T-helper 2 cell treated with Interferon-gamma antibody and Interleukin-4, amounts not matched to agents 100 ng/mL and 5 ng/mL, for 36 hours (primary cell): ENCODE measurements at places on chromosomes 6 and 20. TPM values are rescaled to one million over a fixed set of nuclear protein-coding genes. Genes with fewer than 3 reads are reported as not detected.

The PAX1 gene
- total RNA-seq = not detected in 2 replicates

The HLA-E gene
- 483 and 485 TPM in 2 replicates for total RNA-seq

The OR2H1 gene
- total RNA-seq = not detected in 2 replicates

The ADTRP gene
- total RNA-seq = 0.39 TPM in 2 replicates

The CRISP3 gene
- total RNA-seq = not detected in 2 replicates

The RIPOR3 gene
- not detected in 2 replicates for total RNA-seq

The MYT1 gene
- total RNA-seq = not detected in 2 replicates

The HS3ST5 gene
- total RNA-seq = not detected in 2 replicates

The RIN2 gene
- not detected in 2 replicates for total RNA-seq

The PLEKHG1 gene
- total RNA-seq = 0.39 and 0.57 TPM in 2 replicates

The CUL9 gene
- total RNA-seq = 42.9 and 45.5 TPM in 2 replicates

The ZFP64 gene
- 8.3 and 10.0 TPM in 2 replicates for total RNA-seq

The KIF6 gene
- 0.09 and 0.32 TPM in 2 replicates for total RNA-seq

The RAD21L1 gene
- total RNA-seq = not detected in 2 replicates

The RIMS1 gene
- not detected in 2 replicates for total RNA-seq

The PRDM13 gene
- total RNA-seq = not detected in 2 replicates

The LRRN4 gene
- total RNA-seq = not detected in 2 replicates

The IGF2R gene
- 59.5 and 64.0 TPM in 2 replicates for total RNA-seq

The HLA-DMB gene
- 8.5 and 9.0 TPM in 2 replicates for total RNA-seq

The CST5 gene
- total RNA-seq = not detected in 2 replicates
